ENCODE measurements at places on chromosomes 3 and 15.

GRCh38 chr3:64977308-64978100, 289.7 kb upstream of the ADAMTS9 start:
- peak; percentile 2 for DNase-seq

DNA sequence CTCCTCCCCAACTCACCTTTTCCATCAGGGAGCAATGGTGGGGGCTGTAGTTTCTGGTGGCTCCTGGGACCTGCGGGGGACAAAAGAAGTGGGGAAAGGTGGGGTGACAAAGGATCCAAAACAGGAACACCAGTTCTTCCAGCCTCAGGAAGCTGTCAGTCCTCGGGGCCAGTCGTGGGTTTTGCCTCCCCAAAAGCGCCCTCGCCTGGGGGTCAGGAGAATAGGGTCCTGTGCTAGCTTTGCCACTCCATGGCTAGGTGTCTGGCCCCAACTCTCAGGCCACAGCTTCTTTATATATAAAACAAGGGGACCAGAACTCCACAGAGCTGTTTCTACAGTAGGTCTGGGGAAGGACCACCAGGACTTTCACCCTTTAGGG, 4.0 kb downstream of the CCDC9B start:
- no peak for DNase-seq

DNA sequence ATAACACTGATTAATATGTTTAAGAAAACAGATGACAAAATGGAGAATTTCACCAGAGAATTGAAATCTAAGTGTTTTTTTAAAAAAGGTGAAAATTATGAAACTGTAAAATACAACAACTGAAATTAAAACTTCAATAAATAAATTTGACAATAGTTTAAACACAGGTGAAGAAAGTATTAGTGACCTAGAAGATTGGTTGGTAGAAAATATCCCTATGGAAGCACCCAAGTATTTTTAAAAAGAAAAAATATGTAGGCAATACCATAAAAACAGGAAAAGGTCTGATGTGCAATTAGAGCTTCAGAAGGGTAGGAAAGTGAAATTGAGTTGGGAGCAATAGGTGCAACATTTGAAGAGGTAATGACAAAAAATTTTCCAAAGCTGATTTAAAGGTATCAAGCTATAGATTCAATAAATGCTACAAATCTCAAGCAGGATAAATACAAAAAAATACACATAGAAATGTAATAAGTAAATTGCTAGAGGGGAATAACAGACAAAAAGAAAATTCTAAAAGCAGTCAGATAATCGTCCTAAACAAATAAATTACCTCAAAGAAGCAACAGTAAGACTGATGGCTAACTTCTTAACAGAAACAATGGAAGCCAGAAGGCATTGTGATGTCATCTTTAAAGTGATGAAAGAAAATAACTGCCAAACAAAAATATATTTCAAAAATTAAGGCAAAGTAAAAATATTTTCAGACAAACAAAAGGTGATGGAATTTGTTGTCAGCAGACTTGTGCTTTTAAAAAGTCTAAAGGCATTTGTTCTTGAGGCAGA, 9.5 kb upstream of the IL12A start:
- DNase-seq = no peak

- no peak for DNase-seq
Measured at GRCh38 chr3:2274526-2274925, 175.9 kb downstream of the CNTN4 start.

DNA sequence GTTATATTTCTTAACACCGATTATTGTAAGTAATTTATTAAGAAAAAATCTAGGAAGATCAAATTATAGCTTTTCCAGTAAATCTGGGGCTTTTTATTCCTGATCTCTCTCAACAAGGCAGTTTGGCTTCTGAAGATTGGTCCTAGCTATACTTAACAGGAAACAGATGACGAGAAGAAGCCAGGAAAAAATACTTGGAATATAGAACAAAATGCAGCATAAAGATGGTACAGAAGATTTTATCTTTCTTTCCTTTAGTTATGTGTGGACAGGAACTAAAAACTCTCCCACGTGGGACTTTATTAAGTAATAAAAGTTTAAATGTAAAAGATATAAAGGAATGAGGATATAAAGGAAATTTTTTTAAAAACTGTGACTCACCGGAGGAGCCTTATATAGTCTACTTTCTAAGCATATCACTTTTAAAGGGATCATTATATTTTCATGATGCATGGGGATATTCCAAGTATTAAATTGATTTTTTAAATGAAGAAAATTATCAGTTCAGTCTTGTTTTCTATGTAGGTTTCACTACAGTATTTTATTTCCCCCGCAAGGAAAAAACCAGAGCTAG, 8.2 kb downstream of the B3GNT5 start:
- peak; percentile 48 for DNase-seq

DNA sequence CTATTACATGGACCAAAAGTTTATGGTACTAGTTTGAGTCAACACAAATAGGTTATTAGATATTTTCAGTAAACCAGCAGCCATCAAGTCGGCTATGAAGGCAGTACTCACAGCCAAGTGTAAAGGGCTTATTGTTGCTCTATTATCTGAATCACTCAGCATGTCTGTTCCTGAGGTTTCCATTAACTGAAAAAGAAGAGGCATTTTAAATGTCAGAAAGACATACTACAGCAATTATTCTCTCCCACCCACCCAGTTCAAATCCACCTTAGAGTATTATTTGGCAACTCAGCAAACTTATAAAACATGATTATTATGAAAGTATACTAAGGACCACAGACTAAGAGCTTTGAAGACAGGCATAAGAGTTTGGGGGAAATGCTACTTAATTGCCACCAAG, 93.1 kb downstream of the BTD start:
- DNase-seq = no peak

GRCh38 chr3:52752045-52752660, 18.6 kb downstream of the NEK4 start:
- no peak for DNase-seq

- DNase-seq = peak; percentile 96
Measured at GRCh38 chr3:106117490-106117858, 248.7 kb upstream of the CBLB start.

GRCh38 chr15:66231394-66232266, 21.9 kb downstream of the MEGF11 start:
- DNase-seq = no peak

DNA sequence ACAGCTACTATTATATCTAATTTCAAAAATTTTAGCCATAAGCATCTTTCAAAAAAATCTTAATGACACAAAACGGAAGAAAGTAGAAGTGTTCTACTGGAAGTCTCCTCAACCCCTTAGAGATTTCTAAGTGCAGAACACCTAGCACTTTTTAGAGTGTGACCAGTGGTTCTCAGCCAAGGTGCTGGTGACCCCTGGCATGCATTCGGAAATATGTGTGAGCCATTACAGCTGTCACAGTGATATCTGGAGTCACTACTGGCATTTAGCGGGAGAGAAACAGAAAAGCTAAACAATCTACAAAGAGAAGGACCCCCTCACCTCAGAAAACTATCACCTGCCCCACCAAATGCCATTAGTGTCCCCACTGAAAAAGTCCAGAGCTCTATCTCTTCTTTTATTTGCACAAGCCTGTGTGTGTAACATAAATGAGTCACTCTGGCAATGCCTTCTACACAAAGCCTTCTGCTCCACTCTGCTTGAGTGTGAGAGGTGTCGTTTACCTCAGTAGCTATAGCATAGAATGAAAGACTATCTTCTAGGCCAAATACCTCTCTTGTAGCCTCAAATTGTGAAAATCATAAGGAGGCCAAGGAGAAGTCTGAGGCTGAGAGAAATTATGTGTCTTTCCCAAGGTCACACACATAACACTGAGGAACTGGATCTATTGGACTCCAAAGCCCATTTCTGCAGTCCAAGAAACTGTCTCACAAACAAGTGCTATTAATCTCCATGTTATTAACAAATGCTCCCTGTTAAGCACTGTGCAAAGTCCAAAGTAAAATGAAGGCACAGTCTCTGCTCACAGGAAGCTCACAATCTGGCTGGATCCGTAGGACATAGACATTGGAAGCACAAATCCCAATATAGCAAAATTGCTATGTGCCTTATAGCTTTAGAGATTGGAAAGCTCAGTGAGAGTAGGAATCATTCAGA, 28.5 kb upstream of the KCNMB2 start:
- peak; percentile 34 for DNase-seq

DNA sequence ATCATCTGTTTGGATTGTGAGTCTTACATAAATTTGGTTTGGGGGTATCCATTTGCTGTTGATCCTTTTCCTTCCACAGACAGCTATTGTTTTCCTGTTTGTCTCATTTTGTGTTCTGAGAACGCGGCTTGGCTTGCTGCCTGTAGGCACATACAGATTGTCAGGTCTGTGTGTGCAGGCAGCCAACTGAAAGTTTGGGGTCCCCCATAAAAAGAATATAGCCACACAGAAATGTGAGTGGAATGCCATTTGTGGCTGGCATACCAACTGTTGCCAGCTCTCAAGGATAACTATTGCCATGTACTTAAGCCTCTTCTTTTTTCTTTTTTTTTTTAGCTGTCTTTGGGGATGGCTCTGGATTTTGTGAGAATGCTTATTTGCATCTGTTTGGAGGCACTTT, 1308.0 kb downstream of the ROBO1 start:
- no peak for DNase-seq

GRCh38 chr15:88658070-88658965, 19.5 kb downstream of the ISG20 start:
- no peak for DNase-seq

GRCh38 chr3:129530251-129530791, 1.9 kb downstream of the RHO start:
- no peak for DNase-seq

- DNase-seq = no peak
Measured at GRCh38 chr3:196645897-196646665, 6.6 kb downstream of the NRROS start.

GRCh38 chr3:72310419-72311380, 525.8 kb upstream of the PROK2 start:
- peak; percentile 31 for DNase-seq

DNA sequence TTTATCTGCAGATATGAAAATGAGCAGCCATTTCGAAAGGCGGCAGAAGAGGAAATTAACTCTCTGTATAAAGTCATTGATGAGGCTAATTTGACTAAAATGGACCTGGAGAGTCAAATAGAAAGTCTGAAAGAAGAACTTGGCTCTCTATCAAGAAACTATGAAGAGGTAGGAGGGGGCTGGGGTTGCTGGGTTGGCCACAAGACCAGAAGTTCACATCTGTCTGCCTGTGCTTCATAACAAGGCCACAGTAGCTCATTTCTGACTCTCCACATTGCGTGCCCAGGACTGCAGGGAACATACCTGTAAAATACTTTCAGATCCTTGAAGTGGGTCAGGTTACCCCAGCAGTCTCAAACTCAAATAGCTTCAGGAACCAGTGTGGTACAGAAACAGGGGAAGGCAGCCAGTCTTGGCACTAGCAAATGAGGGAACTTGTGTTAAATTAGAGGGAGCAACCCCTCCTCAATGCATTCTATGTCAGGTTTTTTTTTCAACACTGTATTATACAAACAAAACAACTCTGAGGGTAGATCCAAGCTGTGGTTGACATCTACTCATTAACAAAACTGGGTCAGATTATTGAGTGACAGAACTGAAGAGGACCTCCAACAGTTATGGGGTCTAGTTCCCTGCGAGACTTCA, 48.7 kb downstream of the BFSP2 start:
- DNase-seq = no peak

DNA sequence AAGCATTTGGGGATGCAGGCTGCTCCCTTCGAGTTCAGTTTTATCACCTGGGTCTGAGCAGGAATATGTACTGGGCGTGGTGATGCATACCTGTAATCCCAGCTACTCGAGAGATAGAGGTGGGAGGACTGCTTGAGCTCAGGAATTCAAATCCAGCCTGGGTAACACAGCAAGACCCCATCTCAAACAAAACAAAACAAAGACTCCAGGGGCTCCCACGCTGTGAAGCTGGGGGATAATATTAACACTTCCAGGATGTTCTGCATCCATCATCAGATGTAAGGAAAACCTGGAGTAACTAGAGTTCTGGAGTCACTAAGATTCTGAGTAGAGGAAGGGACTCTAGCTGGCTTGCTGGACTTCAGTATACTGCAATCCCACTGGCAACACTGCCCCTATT, 40.6 kb downstream of the LYZL4 start:
- no peak for DNase-seq

DNA sequence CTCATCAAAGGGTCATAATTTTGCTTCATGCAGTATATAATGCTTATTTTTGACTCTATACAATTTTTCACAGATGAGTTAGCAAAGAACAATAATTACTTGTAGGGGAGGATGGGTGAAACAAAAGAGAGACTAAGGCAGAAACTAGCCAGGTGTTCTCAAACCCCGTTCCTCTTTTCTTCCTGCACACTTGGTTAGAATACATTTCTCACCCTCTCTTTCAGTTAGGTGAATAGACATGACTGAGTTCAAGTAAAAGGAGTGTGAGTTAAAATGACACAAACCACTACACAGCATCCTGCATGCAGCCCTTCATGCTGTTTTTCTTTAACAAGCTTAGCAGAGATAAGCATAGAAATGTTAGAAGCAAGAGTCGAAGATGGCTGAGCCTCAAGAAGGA, 922.2 kb downstream of the TBL1XR1 start:
- DNase-seq = no peak

DNA sequence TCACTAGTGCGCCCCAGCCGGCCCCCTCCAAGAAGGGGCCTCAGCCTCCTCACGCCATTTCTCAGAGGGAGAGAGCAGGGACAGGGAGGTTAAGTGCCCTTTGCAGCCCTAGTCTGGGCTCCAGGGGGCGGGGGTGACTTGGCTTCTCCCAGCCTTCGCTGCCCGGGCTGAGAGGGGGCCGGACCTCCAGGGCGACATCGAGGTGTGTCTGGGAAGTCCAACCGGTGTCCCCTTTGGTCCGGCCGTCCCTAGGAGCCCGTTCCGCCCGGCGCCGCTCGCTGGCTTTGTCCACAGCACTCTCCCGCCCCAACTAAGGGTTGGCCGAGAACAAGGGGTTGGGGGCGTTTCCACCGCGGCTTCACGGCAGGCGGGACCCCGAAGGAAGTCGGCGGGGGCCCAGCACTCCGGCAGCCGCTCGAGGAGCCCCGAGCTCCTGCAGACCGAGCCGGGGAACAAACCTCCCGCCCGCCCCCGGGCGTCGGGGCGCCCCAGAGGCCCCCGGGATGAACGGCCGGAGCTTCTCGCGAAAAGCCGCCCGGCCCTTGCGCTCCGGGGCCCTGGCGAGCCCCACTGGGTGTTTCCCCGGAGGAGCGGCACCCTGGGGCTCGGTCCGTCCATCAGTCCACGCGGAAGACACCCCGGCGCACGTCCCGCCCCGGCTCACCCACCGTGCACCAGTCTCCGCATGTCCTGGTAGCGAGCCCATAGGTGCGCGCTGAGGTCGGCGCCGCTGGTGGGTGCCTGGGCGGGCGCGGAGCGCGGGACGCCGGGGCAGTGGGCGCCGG, 627 bp downstream of the NT5DC2 start:
- peak; percentile 20 for DNase-seq

GRCh38 chr3:115281697-115282675, 134.9 kb upstream of the ZBTB20 start:
- DNase-seq = no peak

Measured in PC-3 (cell line).